ENCODE measurements at places on chromosomes 1 and 21.

- DNase-seq, result no peak
These were observed 17.6 kb upstream of the CLIC4 start for GRCh38 chr1:24727501-24728216.

DNA sequence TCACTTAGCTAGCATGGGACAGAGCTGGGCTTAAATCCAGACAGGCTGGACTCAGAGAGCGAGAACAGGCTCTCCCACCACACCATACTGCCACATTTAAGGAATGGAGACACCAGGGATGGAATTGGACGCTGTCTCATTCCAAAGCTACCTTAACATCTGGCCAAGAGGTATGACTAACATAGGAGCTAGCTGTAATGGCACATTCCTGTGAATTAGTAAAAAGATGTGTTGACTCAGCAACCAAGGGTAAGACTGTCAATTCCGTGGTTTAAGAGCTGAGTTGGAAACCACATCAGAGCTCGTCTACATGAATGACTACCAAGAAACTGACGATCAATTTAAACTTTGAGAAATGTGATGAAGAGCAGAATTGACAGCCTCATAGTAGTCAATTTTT lies 8.3 kb upstream of the TNFRSF9 start:
- no peak for DNase-seq

DNA sequence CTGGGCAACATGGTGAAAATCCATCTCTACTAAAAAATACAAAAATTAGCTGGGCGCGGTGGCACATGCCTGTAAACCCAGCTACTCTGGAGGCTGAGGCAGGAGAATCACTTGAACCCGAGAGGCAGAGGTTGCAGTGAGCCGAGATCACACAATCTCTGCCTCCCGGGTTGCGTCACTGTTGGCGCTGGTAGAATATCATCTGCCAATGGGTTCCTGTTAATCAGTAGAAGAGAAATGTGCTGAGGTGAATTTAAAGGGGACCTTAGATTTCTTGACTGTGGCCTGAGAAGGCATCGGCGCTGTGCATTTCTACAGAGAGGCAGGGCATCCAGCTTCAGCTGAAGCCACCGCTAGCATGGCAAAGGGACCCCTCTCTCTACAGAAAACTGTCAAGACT lies 68.0 kb downstream of the TGFB2 start:
- DNase-seq, result no peak

DNA sequence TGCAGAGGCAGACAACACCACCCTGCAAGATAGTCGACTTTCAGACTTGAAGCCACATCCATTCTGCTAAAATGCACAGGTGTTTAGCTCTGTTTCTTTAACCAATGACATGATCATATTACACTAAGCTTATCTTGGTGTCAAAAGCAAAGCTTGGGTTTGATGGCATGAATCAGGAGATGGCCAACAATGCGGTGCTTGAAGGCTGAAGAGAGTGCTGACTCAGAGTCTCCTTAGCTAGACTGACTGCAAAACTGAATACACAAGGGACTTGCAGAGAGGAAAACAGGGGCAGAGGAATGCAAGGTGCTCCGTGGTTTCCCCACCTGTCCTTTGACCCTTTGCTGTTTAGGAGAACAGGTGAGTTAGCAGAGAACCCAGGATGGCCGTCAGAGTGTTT lies 262.6 kb downstream of the SIPA1L2 start:
- DNase-seq, result no peak

DNA sequence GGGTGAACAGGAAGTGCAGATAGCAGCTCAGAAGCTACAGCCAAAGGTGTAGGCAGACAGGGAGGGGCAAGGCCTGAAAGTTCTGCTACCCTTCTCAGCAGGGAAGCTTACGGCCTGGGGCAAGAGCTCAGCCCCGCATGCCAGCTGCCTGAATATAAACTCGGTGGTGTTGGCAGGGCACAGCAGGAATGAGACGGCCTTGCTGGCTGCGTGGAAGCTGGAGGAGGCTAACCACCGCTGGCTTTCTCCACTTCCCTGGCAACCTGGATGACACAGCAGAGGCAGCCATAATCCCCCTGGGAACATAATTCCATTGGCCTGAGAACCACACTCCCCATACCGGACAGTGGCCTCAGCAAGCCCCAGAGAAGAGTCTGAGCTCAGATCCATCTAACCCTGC lies 81.9 kb upstream of the PRRC2C start:
- peak; percentile 38 for DNase-seq

GRCh38 chr1:67676287-67676686 lies 8.7 kb upstream of the GADD45A start:
- no peak for DNase-seq

DNA sequence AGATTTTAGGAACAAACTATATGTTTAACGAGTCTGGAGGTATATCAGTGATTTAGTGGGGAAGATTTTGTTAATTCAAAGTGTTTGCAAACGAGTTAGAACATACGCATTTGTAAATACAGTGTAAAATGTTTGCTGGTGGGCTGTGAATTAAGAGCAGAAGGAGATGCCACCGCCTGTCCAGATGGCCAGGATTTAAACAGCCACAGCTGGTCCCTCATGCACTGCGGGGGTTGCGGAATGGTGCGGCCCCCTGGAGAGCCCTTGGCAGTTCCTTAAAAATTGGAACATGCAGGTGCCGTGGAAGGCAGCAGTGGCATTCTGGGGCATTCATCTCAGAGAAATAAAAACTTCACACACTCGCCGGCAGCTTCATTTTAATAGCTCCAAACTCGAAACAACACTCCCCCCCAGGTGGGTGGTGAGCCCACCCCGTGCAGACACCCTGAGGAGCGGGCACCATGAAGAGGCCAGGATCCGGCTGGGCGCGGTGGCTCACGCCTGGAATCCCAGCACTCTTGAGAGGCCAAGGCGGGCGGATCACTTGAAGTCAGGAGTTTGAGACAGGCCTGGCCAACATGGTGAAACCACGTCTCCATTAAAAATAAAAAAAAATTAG lies 3.5 kb upstream of the C1orf159 start:
- DNase-seq, result no peak

GRCh38 chr1:99559166-99559565 lies 86.7 kb upstream of the PALMD start:
- DNase-seq, result no peak

Data from NCI-H345 (cell line).